ENCODE measurements at places on chromosomes 7 and 10.

DNA sequence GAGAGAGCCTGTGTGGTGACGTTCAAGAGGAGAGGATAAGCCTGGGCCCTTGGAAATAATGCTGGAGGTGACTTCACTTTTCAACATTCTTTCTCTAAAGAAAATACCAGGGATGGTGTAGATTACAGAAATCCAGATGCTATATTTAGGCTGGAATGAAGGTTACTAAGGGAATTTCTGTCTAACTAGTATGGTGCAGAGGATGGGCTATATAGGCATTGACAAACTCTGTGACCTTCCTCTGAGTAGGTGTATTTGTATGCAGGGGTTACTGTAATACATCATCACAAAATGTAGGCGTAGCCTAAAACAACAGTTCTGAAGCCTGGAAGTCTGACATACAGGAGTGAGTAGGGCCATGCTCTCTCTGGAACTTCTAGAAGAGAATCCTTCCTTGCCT, 155.3 kb upstream of the INHBA start:
- DNase-seq, result no peak

GRCh38 chr10:35910234-35910633, 268.1 kb upstream of the FZD8 start:
- no peak for DNase-seq

DNA sequence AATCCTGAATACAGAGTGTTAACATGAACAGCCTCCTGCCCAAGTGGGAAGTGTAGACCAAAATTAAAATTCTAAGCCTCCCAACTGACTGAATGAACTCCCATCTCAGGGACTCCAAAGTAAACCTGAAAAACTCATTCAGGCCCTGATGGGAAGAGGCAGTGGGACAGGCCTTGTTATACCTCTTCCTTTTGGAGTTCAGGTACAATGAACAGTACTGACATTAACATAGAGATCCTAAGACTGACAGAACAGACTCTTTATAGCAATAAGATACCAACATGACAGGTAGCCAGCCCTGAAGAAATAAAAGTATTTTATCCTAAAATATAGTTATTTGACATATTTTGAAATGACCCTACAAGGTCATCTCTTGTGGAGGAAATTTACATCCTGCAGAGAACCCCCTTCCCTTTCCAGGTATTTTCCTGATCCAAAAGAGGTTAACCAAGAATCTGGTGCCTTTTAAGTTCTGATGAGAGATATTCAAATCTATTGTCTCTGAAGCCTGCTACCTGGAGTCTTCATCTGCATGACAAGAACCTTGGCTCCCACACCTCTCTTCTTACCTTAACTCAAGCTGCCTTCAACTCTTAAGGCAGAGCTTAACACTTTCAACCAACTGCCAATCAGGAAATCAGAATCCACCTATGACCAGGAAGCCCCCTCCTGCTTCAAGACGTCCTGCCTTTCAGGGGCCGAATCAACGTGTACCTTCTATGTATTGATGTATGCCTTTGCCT, 103.3 kb upstream of the PFKP start:
- no peak for DNase-seq

DNA sequence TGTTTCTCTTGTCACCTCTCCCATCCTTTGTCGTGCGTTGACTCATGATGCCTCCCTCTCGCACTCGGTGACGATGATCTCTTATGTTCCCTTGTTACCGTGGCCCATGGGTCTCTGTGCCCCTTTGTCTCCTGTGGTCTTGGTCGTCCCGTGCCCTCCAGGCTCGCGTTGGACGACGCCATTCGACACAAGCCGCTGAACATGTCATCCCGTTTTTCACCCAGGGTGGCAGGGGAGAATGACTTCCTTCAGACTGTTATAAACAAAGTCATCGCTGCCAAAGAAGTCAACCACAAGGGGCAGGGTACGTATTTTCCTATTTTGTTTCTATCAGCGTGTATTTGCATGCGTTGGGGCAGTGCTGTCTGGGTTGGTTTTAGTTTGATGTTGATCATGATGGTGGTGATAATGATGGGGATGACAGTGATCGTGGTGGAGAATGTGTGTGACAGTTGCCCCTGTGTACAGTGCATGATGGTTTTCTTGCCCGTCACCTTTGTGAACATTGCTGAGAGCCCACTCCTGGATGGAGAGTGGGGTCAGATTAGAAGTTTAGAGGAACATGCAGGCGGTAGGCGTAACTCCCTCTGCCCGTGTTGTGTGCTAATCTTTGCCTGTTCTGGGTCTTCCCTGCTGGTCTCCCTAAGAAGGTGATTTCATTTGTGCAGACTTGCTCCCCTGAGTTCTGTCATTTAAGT, 107.0 kb downstream of the DOCK1 start:
- no peak for DNase-seq

- no peak for DNase-seq
These were observed 124.8 kb upstream of the TMEM72 start for GRCh38 chr10:44786286-44786850.

DNA sequence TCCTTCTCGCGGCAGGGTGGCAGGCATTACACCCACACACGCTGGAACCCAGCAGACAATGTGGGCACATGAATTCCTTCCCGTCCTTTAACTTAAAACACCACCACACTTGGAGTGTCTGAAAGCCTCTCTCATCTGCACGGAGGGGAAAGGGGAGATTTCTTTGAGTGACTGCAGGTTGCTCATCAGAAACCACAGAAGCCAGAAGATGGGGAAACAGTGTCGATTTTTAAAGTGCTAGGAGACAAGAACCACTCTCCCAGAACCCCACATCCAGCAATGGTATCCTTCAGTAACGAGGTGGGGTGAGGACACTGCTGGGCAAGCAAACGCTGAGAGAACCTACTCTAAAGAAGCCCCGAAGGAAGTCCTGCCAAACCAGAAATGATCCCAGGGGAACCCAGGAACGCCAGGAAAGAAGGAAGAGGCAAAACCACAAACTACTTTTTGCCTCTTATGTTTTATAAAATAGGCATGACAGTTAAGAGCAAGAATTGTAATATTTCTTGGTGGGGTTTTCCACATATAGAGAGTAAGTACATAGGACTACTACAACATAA, 254.3 kb downstream of the ELFN1 start:
- DNase-seq, result no peak

DNA sequence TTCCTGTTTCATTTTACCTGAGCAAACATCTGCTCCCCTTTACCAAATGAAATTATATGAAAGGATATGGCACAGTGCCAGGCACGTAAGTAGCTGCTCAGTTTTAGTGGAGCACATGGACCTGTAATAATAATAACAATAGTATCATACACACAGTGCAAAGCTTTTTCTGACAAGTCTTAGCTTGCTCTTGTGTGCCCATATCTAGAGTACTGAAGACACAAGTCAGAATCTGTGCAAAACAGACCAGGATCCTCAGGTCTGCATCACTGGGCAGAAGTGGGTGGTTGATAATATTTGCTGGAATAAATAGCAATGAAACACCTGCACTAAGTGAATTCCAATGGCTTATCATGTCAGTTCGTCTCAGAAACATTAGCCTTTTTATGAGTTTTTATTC, 85.5 kb upstream of the DKK1 start:
- DNase-seq, result no peak

DNA sequence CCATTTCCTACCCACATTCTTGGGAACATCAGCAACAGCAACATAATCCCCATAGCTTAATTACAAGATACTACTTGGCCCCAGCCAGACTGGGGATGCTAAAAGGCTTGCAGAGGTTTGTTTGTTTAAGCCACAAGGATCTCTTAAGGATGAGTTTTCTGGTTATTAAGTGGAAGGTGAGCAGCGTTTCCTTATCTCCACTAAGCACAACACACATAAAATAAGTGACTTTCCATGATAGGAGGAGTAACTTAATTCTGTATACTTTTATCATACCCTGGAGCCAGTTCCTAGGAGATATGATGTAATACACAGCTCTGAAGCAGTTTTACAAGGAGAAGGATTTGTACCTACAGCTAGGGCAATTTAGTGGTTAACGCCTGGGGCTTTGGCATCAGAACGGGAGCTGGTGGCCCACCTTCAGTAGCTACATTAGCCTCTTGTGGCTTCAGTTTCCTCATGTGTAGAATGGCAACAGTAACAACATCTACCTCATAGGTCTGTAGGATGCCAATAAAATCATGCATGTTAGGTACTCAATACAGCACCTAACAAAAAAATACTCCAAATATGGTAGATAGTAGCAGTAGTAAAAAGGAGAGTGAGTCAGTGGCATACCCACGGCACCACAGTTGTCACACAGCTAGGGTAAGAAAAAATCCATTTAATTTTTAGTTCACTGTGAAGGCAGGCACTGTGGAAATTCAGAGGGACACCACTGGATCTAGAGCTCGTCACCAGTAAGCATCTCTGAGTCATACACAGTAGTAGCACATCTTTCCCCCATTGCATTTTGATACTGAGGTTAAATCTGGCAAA, 55.2 kb downstream of the DOCK4 start:
- no peak for DNase-seq

GRCh38 chr10:639001-639750, 50.3 kb downstream of the DIP2C start:
- no peak for DNase-seq

DNA sequence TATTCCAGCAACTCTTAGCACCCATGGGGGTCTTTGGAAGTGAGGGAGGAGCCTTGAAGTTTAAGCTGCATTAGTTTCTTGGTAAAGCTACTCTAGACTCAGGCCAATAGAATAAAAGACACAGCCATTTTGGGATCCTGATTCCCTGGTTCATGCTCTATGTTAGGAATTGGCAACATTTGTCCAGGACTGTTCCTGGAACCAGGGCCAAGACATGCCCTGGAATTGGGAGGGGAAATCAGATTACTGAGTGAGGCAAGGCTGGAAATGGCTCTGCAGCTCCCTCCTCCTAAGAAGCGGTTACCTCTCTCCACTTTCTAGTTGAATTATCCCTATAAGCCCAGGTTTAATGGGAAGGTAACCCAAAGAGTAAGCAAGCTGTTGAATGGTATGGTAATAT, 14.2 kb upstream of the BMPR1A start:
- DNase-seq, result no peak

DNA sequence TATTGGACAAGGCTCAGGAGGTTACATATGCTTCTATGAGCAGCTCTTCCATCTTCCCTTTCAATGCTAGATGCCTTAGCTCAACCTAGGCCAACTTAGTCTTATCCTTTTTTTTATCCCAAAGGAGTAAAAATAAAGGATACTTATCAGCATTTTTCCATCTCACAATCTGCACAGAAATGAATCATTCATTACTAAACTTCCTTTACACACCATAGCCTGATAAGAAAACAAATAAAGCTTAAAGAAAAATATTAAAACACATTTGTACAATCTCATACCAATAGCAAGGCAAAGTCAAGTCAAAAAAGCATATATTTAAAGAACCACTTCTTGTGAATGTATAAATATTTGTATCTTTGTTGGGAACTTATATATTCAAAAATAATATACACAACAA, 407.4 kb downstream of the GRM8 start:
- no peak for DNase-seq

- DNase-seq, result no peak
These were observed 31.0 kb downstream of the TES start for GRCh38 chr7:116241291-116241690.

GRCh38 chr7:39451901-39452300, 114.3 kb upstream of the YAE1 start:
- no peak for DNase-seq

DNA sequence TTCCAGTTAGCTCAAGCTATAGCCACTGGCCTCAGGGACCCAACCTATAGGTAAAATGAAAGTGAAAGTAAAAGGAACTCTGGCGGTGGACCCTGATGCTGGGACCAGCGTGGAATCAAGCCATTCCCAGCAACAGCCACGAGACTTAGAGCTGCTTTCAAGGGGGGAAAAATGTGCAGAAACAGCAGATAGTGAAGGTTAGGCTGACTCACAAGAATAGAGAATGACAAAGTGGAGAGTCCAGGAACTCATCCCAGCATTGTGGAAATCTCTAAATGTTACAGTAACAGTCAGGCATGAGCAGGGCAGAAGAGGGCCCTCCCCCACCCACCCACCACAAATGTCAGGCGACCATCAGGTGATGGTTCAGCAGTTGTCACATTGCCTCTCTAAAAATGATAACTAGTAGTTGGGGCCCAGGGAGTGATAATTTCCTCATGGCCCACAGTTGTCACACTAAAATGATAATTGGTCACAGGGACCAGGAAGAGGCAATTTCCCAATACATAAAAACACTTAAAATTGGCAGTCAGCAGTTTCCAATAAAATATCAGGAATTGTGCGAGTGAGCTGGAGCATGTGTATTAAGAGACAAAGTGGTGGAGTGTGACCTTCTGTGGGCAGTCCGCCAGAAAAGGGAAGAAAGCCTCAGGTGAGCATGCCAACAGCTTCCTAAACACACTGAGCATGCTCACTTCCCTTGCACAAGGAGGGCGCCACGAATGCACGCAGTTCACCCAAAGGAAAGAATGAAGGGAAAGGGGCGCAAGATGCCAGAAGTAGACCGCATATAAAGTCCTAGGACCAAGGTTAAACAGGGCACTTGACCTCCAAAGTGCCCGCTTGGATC, 129.8 kb upstream of the PPP1R3A start:
- DNase-seq, result no peak

DNA sequence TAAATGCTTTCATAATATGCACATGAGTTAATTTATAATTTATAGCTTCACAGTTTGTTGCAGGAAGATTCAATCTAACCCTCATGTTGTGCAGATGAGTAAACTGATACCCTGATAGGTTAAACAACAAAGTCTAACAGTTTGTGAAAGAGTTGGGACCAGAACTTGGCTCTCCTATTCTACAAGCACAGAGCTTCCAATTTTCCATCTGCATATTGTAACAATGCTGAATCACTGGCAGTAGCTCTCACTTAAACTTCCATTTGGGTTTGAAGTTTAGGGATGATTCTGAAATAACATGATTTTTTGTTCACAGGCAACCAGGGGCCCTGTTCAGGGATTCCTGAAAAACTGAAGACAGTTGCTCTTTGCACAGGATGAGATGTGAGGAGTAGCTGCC, 179.3 kb downstream of the XPNPEP1 start:
- no peak for DNase-seq

GRCh38 chr7:106770191-106770590, 94.9 kb upstream of the PIK3CG start:
- no peak for DNase-seq

DNA sequence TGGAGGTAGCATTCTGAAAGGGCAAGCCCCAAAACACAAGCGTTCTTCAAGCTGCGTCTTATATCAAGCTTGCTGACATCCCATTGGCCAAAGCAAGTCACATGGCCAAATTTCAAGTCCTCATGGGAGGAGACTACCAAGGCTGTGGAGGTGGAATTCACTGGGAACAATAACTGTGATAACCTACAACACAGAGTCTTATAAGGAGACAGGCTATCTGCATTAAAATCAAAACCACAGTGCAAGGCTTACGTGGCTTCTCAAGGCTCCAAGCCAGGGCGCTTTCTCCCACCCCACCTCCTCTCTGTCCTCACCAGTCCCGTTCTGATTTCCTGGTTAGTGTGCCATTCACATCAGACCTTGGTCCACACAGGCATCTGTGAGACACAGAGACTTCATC, 39.4 kb downstream of the ADRB1 start:
- no peak for DNase-seq

DNA sequence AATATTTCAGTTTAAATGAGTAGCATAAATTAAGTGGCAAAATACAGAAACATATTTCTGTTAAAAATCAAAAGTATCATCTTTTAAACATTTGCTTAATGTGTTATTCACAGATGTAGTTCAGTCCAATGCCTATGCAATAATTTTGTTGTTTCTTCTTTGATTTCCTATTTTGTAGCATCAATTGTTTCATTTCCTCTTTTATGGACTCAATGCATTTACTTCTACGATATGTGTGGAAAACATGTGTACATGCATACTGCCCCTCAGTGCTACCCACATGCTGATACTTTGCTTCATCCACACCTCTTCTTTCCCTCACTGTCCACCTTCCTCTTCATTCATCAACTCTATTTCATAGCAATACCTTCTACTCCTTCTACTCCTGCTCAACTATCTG, 108.1 kb downstream of the PTN start:
- DNase-seq, result no peak

All from stimulated activated CD4-positive, alpha-beta T cell treated with anti-CD3 and anti-CD28 coated beads, Interleukin-4, amount 100 ng/mL, for 24 hours (primary cell).